ENCODE measurements at places on chromosomes 12 and 14.

DNA sequence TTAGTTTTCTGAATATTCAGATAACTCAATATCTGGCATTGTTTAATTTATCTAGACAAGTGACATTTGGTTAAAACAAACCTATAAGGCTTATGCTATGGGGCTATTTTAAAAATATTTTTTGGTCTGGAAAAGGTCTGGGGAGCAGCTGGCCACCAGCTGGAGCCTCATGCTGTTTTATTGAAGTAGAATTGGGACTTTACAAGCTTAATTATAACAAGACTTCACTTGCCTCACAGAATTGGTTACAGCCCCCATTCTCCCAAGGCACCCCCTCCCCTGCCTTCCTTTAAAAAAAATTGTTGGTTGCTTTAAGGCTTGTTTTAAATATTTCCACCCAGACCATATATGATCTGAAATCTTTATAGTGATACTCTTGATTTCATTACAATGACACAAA is 453.9 kb downstream of the ADAMTS20 start:
- DNase-seq, result peak; percentile 90

DNA sequence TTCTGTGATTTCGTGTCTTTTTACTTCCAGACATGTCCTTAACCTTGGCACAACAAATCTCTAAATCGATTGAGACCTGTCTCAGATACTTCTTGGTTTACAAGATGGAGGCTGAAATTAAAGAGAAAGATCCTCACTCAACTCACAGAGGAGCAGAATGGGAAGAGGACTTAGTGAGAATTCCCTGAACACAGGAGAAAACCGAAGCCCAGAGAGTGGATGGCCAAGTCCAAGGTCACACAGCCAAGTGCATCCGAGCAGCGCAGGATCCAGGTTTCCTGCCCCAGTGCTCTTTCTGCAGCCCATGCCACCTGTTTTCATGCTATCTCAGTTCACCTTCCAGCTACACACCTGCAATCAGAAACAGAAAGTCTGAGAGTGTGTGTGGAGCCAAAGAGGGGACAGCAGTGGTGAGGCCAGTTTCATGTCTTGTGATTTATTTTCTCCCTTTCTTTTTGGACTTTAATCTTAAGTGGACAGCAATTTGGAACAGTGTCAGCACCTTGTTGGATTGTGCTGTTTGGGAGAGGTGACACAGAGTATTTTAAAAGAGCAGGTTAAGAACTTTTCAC is 22.9 kb upstream of the TCL1B start:
- DNase-seq, result no peak

GRCh38 chr14:29584992-29585391 is 342.7 kb downstream of the PRKD1 start:
- peak; percentile 11 for DNase-seq

DNA sequence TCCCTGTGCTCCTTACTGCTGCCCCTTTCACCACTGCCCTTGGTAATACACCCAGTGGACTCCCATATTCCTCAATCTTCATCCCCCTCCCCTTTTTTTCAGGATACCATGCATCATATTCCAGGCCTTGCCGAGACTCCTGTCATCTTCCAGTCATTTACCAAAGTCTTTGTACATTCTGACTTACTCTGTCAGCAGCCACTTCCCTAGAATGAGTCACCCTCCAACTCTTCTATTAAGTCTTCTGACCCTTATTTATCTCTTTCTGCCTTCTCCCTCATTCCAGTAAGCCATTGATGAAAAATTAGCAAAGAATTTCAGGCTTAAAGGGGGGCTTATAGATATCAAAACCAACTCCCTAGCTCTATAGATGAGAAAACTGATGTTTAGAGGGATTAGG is 128.0 kb downstream of the STXBP6 start:
- DNase-seq, result no peak

GRCh38 chr12:64742416-64742815 is 16.8 kb downstream of the GNS start:
- DNase-seq, result no peak

Measured in DMS 273 treated with DMSO at 0.1 percent for 48 hours (cell line).